ENCODE measurements at places on chromosomes 13 and 19.

DNA sequence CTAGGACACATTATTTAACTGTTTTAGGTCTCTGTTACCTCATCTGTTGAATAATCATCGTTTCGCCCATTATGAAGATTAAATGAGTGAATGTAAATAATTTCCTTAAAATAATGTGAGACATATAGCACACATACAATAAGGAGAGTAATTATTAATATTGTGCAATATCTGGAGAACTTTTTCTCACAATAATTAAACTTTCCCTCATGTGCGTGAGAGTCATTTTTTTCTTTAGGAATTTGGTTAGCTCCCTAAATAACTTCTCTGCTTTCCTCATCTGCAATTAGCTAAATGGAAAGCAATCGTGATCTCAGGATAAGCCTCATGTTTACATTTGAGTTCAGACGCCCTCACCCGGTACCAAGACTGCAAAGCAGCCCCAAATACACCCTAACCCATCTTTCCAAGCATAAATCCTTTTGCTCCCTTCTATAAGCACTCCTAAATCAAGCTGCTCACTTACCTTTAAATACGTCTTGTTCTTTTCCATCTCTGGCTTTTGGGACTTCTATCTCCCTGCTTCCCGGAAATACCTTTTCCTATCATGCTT, 78.8 kb downstream of the MZT1 start:
- DNase-seq, result no peak

DNA sequence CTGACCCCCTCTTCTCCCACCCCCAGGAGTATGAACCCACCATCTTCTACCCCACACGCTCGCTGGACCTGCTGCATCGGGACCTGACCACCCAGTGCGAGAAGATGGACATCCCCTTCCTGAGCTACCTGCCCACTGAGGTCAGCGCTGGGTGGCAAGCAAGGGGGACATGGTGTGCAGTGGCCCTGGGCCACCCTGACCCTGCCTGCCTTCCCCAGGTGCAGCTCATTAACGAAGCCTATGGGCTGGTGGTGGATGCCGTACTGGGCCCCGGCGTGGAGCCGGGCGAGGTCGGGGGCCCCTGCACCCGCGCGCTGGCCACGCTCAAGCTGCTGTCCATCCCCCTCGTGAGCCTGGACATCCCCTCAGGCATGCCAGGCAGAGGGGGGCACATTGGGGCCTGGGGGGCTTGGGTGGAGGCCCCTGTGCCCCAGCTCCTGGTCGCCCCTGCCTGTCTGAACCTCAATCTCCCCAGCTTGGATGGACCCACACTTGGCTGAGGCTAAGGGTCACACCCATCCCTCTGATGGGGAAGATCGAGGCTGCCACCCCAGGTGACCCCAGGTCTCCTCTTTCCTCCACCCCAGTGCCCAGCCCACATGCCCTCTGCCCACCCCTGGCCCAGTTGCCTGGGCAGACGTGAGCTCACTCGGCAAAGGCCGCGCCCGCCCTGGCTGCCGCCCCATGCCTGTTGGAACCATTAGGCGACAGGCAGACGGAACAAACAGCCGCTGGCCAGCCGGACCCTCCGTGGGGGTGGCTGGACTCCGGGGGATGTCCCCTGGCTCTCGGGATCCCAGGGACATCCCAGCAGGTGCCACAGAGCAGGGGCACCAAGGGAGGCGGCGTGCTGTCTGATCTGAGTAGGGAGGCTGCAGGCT, 2.5 kb upstream of the CILP2 start:
- DNase-seq, result no peak

DNA sequence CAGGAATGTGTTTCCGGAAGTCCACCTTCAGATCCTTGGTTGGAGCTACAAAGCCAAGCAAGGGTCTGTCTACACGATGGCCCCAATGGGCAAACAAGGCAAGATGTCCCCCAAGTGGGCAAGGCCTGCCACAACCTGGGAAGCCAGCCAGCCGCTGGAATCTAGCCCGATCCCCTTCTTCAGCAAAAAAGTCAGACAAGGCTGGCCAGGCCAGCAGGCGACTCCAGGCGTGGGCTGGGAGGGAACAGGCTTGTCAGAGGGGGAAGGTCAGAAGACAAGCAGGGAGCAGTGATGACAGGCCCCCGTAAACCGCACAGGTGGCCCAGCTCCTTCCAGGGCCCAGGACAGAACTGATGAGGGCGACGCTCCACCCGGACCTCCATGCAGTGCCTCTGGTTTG, 69.7 kb upstream of the WASF3 start:
- no peak for DNase-seq

- DNase-seq, result no peak
These were observed 52.3 kb downstream of the CRTC1 start for GRCh38 chr19:18735752-18736151.

DNA sequence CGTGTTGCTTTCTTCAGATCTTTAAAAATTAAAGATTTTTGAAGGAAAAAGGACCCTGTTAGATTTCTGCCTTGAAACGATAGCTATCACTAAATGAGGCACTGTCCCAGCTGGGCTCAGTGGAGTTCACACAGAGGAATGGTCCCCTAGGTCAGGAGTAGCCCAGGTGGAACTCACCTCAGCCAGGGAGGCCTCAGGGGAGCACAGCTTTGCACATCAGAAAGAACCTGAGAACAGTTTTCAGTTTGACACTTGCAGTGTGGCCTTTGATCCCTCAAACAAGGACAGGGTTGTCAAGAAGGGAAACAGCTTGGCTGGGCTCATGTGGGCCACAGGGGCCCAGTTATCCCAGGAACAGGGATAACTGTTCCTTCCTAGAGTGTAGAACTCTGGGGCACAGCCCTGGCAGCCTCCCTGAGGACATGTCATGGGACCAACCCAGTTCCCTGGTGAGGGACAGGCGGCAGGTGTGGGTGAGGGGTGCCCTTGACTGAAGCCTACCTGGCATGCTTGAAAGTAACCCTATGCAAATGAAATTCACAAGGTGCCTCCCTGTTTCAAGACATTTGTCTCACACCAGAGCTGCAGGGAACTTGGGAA, 59.4 kb downstream of the CHST8 start:
- DNase-seq, result no peak

DNA sequence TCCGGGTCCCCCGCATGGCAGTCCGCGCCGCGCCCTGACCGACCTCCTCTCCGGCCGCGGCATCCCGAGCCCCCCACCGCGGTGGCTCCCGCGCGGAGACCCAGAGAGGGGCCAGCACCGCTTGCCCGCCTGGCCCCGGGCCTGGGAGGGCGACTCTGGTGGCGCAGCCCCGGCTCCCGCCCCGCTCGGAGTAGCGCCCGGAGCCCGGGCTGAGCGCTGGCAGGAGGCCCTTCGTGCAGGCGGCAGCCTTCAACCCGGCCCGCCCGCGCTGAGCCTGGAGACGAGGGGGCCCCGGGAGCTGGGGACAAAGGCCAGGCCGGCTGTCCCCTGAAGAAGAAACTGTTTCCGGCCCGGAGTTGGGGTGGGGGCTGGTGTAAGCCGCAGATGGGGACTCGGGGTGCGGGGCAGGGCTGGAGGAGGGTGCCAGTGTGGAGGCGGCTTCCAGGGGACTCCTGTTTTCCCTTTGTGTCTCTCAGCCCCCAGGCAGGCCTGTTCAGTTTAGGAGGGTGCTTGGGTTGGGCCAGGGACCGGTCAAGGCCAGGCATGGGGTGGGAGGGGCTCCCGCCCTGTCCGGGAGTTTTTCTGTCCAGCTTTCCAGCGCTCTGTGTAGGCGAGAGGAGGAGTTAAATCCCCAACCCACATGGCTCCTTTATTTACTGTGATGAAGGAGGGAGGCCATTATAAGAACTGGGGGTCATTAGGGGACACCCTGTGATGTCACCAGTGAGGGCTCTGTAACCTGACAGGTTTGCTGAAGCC, 935 bp downstream of the LRP3 start:
- no peak for DNase-seq
